Stimulated activated CD4-positive, alpha-beta T cell treated with anti-CD3 and anti-CD28 coated beads, Interleukin-2, amount 100 ng/mL, for 4 hours (primary cell): ENCODE measurements at places on chromosomes 11 and 22.

- no peak for DNase-seq
Observed at GRCh38 chr11:131077340-131077739, 161.1 kb upstream of the SNX19 start.

DNA sequence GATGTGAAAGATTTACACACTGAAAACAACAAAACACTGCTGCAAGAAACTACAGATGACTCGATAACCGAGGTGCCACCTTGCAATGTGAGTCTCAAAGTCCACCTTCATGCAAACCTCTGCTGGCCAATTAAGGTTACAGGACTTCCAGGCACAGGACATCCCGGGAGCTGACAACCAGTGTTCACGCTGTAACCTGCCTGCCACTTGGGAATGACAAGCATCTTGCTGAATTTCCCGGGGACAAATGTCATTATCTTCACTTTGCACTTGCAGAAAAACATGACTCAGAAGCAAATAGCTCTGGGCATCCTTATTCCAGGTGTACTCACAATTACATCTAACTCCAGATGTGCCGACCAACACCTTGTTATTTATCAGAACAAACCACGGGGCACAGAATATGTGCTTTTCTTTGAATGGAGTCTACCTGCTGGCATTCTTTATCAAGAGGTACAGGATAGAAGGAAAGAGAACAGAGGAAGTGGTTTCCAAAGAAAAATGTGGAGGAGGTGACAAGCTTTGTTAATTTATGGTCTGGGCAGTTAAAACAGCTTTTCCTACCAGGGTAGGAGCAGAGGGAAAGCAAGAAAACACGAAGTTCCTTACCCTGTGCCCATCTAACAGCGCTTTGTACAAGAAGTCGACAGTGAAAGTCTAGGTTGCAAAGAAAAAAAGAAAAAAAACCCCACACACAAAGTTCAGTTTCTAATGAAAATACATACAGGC, 72.3 kb downstream of the SHANK2 start:
- no peak for DNase-seq

DNA sequence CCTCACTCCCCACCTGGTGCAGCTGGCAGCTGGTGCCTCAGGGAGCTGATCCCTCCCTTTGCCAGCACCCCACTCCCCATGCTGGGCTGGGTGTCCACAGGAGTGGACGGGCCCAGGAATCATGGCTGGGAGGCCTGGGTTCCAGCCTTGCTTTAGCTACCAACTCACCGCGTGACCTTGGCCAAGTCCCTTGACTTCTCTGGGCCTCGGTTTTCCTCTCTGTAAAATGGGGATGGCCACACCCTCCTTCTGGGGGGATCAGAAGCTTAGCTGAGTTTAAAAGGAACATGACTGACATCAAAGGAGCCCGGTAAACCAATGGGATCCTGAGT, 116.9 kb downstream of the KIAA1671 start:
- no peak for DNase-seq

DNA sequence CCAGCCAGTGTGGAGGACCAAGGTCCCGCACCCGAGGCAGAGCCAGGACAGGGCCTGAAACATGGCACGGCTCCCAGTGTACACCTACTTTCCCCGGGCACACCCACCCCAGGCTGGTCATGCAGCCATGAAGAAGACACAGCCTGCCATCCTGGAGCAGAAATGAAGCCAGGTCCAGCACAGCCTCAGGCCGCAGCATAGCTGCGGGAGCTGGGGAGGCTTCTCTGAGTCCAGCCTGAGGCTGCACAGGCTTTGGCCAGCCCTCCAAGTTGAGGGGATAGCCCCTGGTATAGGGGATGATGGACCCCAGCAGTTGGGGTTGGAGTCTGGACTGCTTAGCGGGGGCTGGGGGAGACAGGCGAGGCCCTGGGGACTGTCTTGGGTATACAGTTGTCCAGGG, 2.9 kb upstream of the HDAC10 start:
- no peak for DNase-seq

DNA sequence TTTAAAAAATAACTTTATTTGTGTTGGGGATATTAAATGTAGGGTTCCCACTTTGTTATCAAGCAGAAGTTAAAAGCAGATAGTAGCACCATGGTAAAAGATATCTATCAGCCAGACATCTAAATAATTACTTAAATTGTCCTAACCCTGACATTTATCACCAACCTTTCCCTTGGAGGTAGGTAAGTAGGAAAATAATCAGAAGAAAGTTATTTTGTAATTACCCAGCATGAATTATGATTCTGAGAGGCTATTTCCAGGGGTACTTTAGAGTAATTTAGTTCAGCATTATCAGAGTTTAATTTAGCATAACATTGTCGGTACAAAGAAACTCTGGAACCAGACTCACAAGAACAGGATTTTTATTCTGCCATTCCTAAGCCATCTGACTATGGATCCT, 23.2 kb upstream of the LRRC55 start:
- no peak for DNase-seq

- peak; percentile 8 for DNase-seq
Observed at GRCh38 chr22:44460287-44460686, 37.7 kb downstream of the RTL6 start.

GRCh38 chr11:125055107-125055715, 7.9 kb upstream of the SLC37A2 start:
- DNase-seq = no peak

DNA sequence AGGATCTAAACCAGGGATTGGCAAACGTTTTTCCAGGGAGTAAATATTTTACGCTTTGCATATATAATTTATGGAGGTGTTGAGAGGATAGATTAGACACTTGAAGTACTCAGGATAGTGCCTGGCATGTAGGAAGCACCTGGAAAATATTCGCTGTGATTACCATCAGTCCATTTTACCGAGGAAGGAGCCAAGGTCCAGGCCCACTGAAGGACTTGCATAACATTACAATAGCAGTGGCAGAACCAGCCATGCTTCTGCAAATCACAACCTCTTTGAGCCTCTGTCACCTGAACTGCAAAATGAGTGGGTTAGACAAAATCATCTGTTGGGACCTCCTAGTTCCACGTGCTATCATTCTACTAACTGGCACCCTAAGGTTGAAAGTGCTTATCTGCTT, 5.4 kb downstream of the FUT4 start:
- no peak for DNase-seq

- no peak for DNase-seq
Observed at GRCh38 chr11:2300290-2300935, 1.3 kb downstream of the C11orf21 start.

- DNase-seq = no peak
Observed at GRCh38 chr11:44928144-44928543, 22.5 kb downstream of the TP53I11 start.

GRCh38 chr22:43441751-43442150, 29.9 kb downstream of the MPPED1 start:
- DNase-seq = no peak

DNA sequence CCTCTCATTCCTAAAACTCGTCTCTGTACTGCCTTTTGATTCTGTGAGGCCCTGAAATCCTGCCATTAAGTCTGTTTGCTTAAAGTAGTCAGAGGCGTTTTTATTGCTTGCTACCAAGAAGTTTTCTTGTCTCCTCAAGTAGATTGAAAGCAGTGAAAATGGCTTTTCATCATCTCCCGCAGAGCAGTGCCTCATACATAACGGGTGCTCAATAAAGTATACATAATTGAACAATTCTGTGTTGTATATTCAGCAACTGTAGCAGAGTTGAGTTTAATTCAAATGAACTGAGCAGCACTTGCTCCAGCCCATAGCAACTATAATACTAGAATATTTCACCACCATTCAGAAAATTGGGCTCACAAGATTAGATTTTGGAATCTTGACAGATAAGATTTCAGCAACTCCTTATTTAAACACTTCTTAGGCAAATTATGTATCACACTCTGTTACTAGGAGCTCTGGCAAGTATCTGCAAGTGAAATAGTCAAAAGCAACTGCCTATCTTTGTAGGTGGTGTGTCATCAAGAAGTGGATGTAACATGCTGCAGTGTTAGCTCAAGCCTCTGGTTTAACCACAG, 20.0 kb downstream of the FIBIN start:
- no peak for DNase-seq

GRCh38 chr11:12319461-12319951, 57.9 kb upstream of the PARVA start:
- no peak for DNase-seq

- DNase-seq = no peak
Observed at GRCh38 chr11:102546923-102547471, 16.4 kb upstream of the MMP7 start.

- no peak for DNase-seq
Observed at GRCh38 chr11:133999355-133999754, 42.6 kb upstream of the IGSF9B start.

- no peak for DNase-seq
Observed at GRCh38 chr11:69239641-69240040, 54.3 kb upstream of the MYEOV start.

- peak; percentile 99 for DNase-seq
Observed at GRCh38 chr11:57657194-57658022, at the start of gene CLP1. CLP1 (plus strand) TSS chr11:57657762; CDS start chr11:57659477, 1,715 bp downstream.

DNA sequence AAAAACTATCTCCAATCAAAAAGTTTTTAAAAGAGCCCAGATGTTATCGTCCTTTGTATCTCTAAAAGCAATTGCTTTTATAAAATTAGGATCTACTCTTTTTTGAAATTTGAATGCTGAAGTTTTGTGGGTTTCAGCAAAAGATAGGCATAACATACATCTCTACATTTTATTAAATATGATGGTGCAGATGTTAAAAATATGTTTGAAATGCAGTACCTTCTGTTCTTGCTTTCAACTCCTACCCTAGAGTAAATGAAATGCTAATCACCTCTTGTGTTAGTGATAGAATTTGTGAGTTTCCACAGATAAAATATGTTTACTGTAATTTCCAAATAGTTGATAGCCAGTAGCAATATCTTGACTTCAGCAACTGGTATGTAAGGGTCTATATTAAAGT, 95.7 kb upstream of the VPREB1 start:
- no peak for DNase-seq

- DNase-seq = no peak
Observed at GRCh38 chr11:62980133-62980760, 4.5 kb downstream of the SLC22A6 start.

- no peak for DNase-seq
Observed at GRCh38 chr11:96284917-96285316, 58.1 kb downstream of the MAML2 start.

GRCh38 chr11:2166091-2166851, 5.3 kb upstream of the INS start:
- no peak for DNase-seq

DNA sequence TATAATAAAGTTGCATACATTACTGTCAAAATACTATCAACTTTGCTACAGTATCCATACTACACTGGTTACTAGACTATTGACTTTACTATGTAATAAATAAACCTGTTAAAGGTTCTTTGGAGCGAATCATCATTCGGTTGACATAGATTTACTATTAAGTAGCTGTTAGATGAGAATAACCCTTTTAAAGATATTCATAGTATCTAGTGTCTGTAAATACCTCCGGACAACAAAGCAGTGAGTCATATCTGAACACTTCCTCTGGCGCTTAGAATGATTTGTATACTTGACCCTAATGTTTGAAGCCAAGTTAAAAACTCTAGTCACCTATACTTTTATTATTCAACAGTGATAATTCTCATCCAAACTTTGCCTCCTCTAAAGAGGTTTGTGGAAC, 84.7 kb downstream of the MSANTD4 start:
- no peak for DNase-seq

GRCh38 chr11:73177380-73177777, 35.3 kb upstream of the FCHSD2 start:
- no peak for DNase-seq

GRCh38 chr11:46295312-46296058, 18.0 kb downstream of the CREB3L1 start:
- peak; percentile 63 for DNase-seq

DNA sequence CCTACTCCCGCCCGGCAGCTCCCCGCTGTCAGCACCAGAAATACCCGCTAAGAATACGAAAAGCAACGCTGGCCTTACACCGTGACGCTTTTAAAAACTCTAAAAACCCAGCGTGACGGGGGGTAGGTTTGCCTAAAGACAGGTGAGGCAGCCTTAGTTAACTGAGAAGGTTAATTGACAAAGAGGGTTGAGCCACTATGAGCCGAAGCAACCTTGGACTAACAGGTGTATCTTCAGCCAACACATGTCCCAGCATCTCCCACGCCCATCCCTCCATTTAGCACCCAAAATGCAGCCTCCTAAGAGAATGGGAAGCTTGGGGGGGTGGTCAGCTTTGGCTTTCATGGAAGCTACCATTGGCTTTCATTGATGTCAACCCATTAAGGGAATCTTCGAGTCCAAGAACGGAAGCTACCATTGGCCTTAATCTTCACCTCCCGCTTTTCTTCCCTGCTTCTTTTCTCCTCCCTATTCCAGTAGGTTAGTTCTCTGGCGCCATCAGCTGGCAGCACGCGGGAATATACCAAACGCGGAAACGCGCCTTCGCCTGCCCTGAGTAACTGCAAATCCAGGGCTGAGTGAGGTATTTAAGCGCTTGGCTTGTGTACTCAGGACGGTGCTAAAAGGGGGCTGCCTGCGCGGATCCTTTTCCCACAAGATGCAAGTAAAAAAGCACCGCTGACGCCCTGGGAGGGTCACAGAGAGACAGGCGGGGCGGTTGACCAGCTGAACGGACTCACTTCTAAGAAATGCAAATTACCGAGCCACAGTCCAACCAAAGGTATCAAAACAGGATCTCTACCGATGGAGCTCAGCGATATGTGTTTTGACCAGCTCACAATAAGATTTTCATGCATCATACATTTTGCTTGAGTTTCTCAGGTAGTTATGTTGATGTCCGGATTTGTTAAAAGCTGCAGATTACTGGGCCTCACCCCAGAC, 38.5 kb upstream of the GLYATL1 start:
- DNase-seq = no peak

DNA sequence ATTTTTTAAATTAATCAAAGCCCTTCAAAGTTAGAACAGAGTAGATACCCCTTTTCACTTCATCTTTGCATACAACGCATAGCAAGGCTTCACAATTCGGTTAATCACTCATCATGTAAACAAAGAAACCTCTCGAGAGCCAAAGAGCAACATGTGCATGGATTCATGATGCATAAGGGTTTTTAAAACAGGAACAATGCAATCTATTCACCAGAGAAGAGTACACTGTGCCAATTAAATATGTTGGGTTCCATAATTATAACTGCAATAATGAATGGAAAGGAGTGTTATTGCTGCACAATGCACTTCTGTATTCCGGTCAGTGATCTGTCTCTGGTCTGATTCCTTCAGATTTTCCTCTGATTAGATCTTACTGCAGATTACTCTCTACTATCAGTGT, 45.3 kb downstream of the CADM1 start:
- DNase-seq = no peak

DNA sequence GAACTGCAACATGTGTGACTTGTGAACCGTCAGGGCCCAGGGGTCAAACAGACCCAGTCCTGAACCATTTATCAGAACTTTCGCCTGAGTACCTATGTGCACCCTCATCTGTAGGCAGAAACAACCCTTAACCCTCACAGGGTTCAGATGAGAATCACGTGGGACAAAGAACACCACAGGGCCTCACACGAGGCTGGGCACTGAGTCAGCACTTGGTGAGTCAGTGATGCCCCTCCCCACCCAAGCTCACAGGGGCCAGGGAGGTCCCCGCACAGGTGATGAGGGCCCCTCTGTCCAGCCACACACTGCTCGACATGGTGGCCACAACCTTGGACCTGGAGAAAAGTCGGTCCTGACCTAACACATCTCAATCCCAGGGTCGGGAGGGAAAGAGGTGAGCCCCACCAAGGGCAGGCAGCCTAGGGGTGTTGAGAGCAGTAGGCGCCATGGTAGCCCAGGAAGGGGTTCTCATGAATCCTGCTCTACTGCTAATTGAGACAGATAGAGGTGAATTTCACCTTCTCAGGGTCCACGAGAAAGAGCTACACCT, 176.4 kb downstream of the SHANK2 start:
- no peak for DNase-seq

- no peak for DNase-seq
Observed at GRCh38 chr11:35962369-35963138, 18.7 kb downstream of the LDLRAD3 start.
